ENCODE measurements at places on chromosomes 3 and 15.

- DNase-seq, result no peak
Observed at GRCh38 chr15:48449734-48450133, 118.5 kb downstream of the DUT start.

DNA sequence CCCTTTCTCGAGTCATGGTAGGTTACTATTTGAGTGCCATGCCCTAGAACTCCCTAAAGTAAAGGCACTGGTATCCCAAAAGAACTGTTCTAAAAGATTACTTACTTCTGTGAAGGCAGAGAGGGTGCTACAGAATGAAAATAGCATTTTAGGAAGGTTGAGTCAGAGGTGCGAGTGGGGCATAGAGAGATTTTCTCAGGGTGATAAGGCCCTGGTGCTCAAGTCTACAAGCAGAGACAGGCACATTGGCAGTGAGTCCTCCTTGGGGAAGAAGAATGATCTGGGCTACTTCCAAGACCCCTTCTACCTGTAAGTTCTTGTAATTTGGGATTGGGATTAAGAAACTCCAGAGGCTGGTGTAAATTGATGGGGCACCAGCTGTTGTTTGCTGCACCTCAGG, 96.7 kb downstream of the AKAP13 start:
- DNase-seq, result no peak

GRCh38 chr3:5011555-5012256, 32.5 kb downstream of the BHLHE40 start:
- no peak for DNase-seq

GRCh38 chr3:197953881-197954280, 3.9 kb downstream of the RPL35A start:
- no peak for DNase-seq

GRCh38 chr3:30578479-30578878, 27.9 kb upstream of the TGFBR2 start:
- no peak for DNase-seq

DNA sequence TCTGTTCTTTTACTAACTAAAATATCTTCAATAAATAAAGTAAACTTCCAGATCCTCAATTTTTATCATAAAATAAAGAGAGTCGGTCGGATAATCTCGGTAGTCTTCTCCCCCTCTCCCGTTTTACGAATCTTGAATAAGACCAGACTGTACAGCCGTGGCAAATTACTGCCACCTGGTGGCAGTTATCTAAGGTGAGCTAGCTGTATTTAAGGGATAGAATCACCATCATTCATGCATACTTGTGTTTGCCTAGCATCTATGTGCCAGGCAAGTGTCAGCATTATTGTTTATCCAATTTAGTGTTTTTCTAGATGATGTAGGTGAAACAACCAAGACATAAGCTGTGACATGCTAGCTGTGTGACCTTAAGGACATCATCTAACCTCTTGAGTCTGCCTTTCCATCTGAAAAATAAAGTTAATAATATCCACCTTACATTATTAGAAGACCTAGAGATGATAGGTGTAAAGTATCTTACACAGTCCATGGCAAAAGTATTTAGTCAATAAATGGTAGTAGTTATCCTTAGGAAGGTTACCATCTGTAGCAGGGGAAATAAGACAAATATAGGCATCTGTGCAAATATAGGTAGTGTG, 21.3 kb downstream of the DUT start:
- DNase-seq, result no peak
